Stimulated activated CD8-positive, alpha-beta memory T cell treated with anti-CD3 and anti-CD28 coated beads, Interleukin-7, amount 100 ng/mL, for 1 hour (primary cell): ENCODE measurements at places on chromosomes 1 and 21.

GRCh38 chr1:81439046-81439823 lies 361.5 kb upstream of the ADGRL2 start:
- no peak for DNase-seq

DNA sequence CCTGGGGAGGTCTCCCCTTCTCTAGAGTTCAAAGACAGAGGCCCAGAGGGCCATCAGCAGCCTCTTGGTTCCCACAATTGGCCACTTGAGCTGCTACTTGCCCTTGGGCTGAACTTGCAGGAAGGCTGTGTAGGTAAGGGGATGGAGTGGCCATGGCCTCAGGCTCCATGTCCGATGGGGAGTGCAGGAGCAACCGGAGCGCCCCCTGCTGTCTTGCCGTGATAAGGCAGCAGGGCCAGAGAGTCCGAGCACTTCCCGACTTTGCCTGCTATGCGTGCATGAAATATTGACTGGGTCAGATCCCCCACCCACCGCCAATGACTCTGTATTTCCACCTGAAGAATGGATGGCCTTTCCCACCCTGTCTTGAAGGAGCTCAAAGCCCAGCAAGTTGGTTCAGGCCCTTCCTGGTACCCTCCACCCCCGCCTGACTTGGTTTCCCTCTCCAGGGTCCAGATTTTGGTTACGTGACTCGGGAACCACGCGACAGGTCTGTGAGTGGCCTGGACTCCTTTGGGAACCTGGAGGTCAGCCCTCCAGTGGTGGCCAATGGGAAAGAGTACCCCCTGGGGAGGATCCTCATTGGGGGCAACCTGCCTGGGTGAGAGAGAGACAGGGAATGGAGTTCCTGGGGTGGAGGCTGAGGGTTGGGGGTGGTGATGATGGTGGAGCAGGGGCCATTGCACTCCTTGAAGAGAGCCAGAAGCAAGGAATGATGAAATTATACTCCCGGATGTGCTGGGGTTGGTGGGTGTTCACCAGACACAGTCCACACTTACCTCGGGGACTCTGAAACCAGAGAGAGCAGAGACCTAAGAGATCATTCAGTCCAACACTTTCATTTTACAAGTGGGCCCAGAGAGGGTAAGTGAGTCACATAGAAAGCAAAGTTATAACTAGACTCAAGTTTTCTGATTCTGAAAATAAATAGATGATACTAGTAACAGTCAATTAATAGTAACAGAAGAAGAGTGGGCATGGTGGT lies 25.6 kb downstream of the PADI3 start:
- DNase-seq: no peak

DNA sequence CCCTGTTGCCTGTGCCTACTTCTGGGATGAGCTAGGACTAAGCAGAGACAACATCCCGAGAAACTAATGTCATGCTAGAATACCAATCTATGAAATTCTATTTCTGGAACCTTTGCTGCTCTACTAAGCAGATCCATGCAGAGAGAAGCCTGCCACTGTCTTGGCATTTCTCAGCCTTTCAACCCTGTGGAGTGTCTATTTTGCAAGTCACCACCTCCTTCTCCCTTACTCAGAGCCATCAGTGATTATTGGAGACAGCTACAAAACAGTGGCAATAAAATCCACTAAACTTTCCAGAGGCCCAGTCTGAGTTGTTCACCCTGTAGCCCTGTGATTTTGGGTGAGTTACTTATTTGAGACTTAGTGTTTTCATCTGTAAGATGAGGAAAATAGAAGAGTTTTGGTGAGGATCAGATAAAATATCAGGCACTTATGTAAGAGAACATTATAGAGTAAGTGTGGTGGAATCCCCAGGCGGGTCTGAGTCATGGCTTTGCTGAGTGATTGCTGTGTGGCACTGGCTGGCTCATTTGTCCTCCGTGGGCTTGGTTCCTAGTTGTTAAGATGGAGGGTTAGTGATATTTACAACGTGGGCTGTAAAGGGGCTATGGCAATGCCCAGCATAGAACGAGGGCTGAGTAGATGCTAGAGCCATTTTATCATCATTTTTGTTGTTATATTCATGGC lies 61.1 kb downstream of the FMN2 start:
- no peak for DNase-seq

DNA sequence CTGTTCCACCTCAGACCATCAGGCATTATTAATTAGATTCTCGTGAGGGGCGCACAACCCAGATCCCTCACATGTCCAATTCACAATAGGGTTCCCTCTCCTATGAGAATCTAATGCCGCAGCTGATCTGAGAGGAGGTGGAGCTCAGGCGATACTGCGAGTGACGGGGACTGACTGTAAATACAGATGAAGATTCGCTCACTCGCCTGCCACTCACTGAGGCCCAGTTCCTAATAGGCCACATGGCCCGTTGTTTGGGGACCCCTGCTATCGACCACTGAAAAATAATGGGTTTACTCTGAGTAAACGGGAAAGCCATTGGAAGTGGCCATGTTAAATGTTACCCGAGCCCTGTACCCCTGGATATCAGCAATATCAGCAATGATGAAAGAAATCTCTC lies 65.9 kb downstream of the GRIK1 start:
- DNase-seq: no peak
